Gastrocnemius medialis (tissue), 4 donors: ENCODE measurements at places on chromosomes 1 and 21. TPM values are rescaled to one million over a fixed set of nuclear protein-coding genes. Genes with fewer than 3 reads are reported as not detected.

HCRTR1 gene
- total RNA-seq: not detected

TMCC2 gene
- 4.8 TPM for total RNA-seq

HIPK1 gene
- total RNA-seq: 54.4 TPM

SLC35F3 gene
- total RNA-seq: not detected

DRAXIN gene
- not detected for total RNA-seq

LCE1B gene
- total RNA-seq: not detected

MAN1C1 gene
- 4.4 TPM for total RNA-seq

RASAL2 gene
- 13.4 TPM for total RNA-seq

PIGK gene
- total RNA-seq: 12.6 TPM

GBP6 gene
- total RNA-seq: not detected

L1TD1 gene
- not detected for total RNA-seq

BRINP3 gene
- not detected for total RNA-seq

FAAH gene
- total RNA-seq: 8.1 TPM

CYYR1 gene
- total RNA-seq: 15.5 TPM

TTC22 gene
- 0.24 TPM for total RNA-seq

SASS6 gene
- total RNA-seq: 1.1 TPM

- no peak for DNase-seq
- no peaks in the 10 kb centered on the region for H3K36me3 ChIP-seq
- H3K4me3 ChIP-seq: peak overlapping the region; percentile 16
- H3K27me3 ChIP-seq: no peaks in the 10 kb centered on the region
- no peaks in the 10 kb centered on the region for H3K4me1 ChIP-seq
- no peak overlapping the region for H3K27ac ChIP-seq
These were observed 14.0 kb downstream of the A3GALT2 start for GRCh38 chr1:33306653-33307493.

GRCh38 chr1:204265665-204266064 is 51.9 kb upstream of the GOLT1A start:
- no peak overlapping the region for H3K27ac ChIP-seq
- peaks cover 2% of the 10 kb centered on the region for H3K27me3 ChIP-seq
- no peak for DNase-seq
- H3K4me3 ChIP-seq: no peak overlapping the region

DNA sequence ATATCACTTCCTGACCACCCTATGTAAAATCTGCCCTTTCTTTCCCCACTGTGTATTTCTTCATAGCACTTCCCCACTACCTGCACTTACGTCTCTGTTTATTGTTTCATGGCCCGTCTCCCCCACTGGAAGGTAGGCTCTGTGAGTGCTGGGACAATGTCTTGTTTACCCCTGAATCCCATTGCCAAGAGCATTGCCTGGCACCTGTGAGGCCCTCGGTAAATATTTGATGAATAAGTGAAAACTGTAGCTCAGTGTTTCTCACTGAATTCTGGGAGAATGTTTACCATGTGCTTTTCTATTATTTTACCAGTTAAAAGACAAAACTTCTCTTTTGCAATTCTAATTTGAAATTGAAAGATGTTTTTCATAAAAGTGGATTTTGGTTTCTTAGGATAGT is 11.8 kb downstream of the NFASC start:
- H3K4me1 ChIP-seq: no peaks in the 10 kb centered on the region
- no peak overlapping the region for H3K27ac ChIP-seq
- no peak for DNase-seq
- no peaks in the 10 kb centered on the region for H3K27me3 ChIP-seq
- no peak overlapping the region for H3K4me3 ChIP-seq

DNA sequence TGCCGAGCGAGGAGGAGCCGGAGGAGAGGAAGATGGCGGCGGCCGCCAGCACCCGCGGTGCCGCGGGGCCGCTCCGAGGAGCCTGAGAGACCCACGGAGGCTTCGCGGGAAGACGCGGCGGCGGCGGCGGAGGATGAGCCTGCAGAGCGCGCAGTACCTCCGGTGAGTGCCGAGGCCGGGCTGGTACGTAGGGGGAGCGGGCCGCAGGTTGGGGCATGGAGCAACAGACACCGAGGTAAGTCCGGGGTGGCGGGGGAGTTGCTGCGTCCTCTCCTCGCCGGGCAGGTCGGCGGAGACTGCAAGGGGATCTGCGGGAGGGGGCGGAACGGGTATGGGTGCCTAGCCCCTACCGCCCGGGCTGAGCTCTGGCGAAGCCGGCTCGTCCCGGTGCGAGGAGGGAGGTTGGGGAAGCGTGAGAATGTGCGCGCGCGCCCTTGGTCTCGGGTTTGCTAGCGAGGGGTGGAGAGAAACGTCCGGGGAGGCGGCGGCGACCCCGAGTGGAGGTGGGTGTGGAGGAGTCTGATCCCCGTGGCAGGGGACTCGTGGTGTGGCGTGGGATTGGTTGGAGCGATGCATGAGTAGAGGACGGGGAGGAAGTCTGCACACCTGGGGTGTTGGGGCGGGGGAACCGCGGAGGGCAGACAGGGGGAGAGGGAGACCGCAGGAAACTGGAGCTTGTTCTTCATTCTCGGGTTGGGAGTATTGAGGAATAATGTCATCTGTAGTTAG is at the start of gene SMG7:
Gene SMG7 (plus strand): TSS at position 12 of the 729 bp plus-strand sequence. CDS start 122 bp downstream, at position 134.
- no peaks in the 10 kb centered on the region for H3K27me3 ChIP-seq
- peak; percentile 34 for DNase-seq
- no peaks in the 10 kb centered on the region for H3K36me3 ChIP-seq
- peak within 1 kb of the TSS; percentile 98 for H3K27ac ChIP-seq
- H3K4me1 ChIP-seq: peaks cover 42% of the 10 kb centered on the region

DNA sequence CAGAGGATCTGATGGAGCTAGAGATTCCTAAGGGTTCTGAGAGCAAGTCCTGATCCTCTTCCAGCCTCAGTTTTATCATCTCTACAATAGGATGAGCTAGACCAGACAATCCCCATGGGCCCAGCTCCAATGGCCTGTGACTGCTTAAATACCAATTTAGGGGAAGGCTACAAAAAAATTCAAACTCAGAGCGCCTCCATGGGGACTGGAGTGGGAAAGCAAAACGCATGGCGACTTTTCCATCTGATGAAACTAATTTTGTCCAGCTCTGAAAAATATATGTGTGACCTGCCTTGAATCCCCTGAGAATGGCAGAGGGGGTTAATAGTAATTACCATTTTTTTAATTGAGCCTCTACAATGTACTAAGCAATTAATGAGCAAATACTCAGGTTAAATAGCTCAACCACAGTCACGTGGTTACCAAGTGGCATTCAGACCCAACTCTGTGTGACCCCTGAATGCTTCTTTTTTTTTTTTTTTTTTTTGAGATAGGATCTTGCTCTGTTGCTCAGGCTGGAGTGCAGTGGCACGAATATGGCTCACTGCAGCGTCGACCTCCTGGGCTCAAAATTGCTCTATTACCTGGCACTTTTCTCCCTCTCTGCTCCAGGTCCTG is 8.4 kb downstream of the EXTL1 start:
- no peaks in the 10 kb centered on the region for H3K27me3 ChIP-seq
- no peak for DNase-seq
- H3K4me1 ChIP-seq: peaks cover 8% of the 10 kb centered on the region
- H3K36me3 ChIP-seq: no peaks in the 10 kb centered on the region
- no peak overlapping the region for H3K27ac ChIP-seq

DNA sequence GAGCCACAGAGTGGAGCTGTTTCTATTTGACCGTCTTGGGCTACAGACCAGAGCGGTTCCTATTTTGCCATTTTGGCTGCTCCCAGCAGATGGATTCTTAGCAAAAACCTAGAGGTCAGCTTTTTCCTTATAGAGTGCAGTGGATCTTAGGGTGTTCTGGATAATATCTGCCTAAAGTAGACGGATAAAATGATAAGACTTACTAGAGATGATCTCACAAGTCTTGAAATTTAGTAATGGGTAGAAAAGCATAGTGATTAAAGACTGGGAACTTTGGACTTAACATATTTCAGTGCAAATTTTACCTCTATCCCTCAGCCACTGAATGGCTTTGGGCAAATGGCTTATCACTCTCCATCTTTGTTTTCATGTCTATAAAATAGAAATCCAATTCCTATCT is 439.8 kb downstream of the ADGRL2 start:
- no peak overlapping the region for H3K4me3 ChIP-seq
- H3K4me1 ChIP-seq: no peaks in the 10 kb centered on the region
- no peak for DNase-seq
- no peaks in the 10 kb centered on the region for H3K36me3 ChIP-seq
- no peaks in the 10 kb centered on the region for H3K27me3 ChIP-seq

- H3K4me1 ChIP-seq: peaks cover 31% of the 10 kb centered on the region
- peak overlapping the region; percentile 28 for H3K4me3 ChIP-seq
- no peaks in the 10 kb centered on the region for H3K27me3 ChIP-seq
- no peak for DNase-seq
- no peaks in the 10 kb centered on the region for H3K36me3 ChIP-seq
These were observed 155.4 kb downstream of the EIF4G3 start for GRCh38 chr1:21021311-21021710.

DNA sequence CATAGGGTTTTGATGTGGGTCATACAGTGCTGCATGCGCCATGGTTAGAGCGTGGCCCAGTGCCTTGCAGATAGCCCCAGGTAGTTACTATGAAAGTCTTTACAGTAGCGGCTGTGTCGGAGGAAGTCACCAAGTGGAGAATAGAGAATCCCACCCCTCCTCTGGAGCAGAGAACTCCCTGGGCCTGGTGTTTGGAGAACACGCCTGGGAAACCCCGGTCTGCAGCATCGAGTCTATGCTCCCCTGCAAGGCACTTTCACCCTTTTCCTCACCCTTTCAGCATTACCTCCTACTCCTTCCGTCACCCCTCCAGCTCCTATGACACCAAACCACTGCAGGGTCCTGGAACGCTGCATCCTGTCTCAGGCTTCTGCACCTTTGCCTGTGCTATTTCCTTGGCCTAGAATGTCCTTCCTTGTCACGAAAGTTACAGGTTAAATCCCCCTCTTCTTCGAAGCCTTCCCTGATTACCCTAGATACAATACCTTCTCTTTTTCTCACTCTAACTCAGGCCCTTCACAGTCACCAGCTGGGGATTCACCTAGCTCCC is 2.7 kb upstream of the SLC1A7 start:
- no peaks in the 10 kb centered on the region for H3K36me3 ChIP-seq
- peaks cover 6% of the 10 kb centered on the region for H3K4me1 ChIP-seq
- no peak overlapping the region for H3K4me3 ChIP-seq
- DNase-seq: no peak
- no peaks in the 10 kb centered on the region for H3K27me3 ChIP-seq

- no peaks in the 10 kb centered on the region for H3K4me1 ChIP-seq
- no peaks in the 10 kb centered on the region for H3K27me3 ChIP-seq
- H3K36me3 ChIP-seq: no peaks in the 10 kb centered on the region
- no peak for DNase-seq
- no peak overlapping the region for H3K27ac ChIP-seq
- H3K4me3 ChIP-seq: no peak overlapping the region
These were observed 109.6 kb downstream of the KCNN3 start for GRCh38 chr1:154760469-154760933.

DNA sequence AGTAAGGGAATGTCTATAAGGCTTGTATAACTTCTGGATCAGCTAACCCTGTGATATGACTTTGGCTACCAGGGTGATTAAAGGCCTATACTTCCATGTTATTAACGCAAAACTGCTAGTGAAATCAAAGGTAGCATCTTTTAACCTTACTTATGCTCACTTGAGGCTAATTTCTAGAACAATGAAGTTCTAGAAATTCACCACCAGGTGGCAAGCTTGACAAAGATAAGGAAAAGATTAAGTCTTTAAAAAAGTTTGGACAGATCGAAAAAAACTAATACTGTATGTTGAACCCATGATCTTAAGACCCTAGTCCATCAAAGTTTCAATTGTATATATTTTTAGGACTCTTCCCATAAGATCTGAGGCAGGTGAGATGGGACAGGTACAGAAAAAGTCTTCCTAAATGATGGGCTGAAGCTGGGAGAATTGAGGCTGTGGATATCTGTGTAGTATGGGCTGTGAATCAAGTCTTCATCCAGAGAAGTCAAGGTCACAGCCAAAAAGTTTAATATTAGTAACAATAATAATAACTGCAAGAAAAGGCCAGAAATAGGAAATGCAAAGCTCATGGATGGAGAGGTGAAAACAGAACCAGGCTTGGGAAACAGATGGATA is 18.8 kb downstream of the KYAT3 start:
- DNase-seq: no peak
- no peaks in the 10 kb centered on the region for H3K4me1 ChIP-seq
- H3K27ac ChIP-seq: no peak overlapping the region
- H3K36me3 ChIP-seq: peaks cover 3% of the 10 kb centered on the region
- no peaks in the 10 kb centered on the region for H3K27me3 ChIP-seq
- H3K4me3 ChIP-seq: no peak overlapping the region

GRCh38 chr1:93159337-93159736 is 20.9 kb downstream of the TMED5 start:
- peaks cover 42% of the 10 kb centered on the region for H3K4me1 ChIP-seq
- H3K27ac ChIP-seq: no peak overlapping the region
- no peaks in the 10 kb centered on the region for H3K27me3 ChIP-seq
- no peak overlapping the region for H3K4me3 ChIP-seq

- H3K4me1 ChIP-seq: no peaks in the 10 kb centered on the region
- no peak overlapping the region for H3K4me3 ChIP-seq
- no peak for DNase-seq
- no peaks in the 10 kb centered on the region for H3K27me3 ChIP-seq
- H3K36me3 ChIP-seq: no peaks in the 10 kb centered on the region
These were observed 112.0 kb downstream of the SYF2 start for GRCh38 chr1:25120281-25120680.

GRCh38 chr1:31063631-31064030 is 1.9 kb downstream of the PUM1 start:
- H3K4me1 ChIP-seq: peaks cover 36% of the 10 kb centered on the region
- no peaks in the 10 kb centered on the region for H3K27me3 ChIP-seq
- peak overlapping the region; percentile 94 for H3K27ac ChIP-seq
- no peaks in the 10 kb centered on the region for H3K36me3 ChIP-seq
- H3K4me3 ChIP-seq: peak overlapping the region; percentile 79

- peaks cover 15% of the 10 kb centered on the region for H3K4me1 ChIP-seq
- no peaks in the 10 kb centered on the region for H3K36me3 ChIP-seq
- no peak overlapping the region for H3K4me3 ChIP-seq
- no peaks in the 10 kb centered on the region for H3K27me3 ChIP-seq
- no peak overlapping the region for H3K27ac ChIP-seq
These were observed 33.6 kb downstream of the NUAK2 start for GRCh38 chr1:205287767-205288559.

DNA sequence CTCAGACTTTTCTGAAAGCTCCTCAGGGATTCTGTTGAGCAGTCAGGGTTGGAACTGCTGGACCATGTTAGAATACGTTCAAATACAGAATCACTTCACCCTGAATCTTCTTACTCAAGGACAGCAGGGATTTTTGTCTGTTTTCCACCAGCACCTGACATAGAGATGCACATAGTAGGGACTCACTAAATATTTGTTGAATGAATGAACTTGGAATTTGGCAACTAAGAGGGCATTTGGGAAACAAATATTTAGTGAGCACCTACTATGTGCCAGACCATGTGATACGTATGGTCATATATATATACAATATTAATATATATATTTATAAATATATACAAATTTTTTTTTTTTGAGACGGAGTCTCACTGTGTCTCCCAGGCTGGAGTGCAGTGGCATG is 4.6 kb upstream of the FBXO42 start:
- H3K27ac ChIP-seq: no peak overlapping the region
- H3K27me3 ChIP-seq: no peaks in the 10 kb centered on the region
- H3K4me3 ChIP-seq: no peak overlapping the region
- H3K36me3 ChIP-seq: no peaks in the 10 kb centered on the region
- peaks cover 4% of the 10 kb centered on the region for H3K4me1 ChIP-seq
- no peak for DNase-seq

- H3K36me3 ChIP-seq: no peaks in the 10 kb centered on the region
- DNase-seq: no peak
- H3K4me3 ChIP-seq: no peak overlapping the region
- no peak overlapping the region for H3K27ac ChIP-seq
- H3K27me3 ChIP-seq: no peaks in the 10 kb centered on the region
- H3K4me1 ChIP-seq: no peaks in the 10 kb centered on the region
These were observed 108.0 kb downstream of the TNNI3K start for GRCh38 chr1:74343216-74343615.

- H3K27ac ChIP-seq: peak overlapping the region; percentile 85
- no peaks in the 10 kb centered on the region for H3K36me3 ChIP-seq
- peaks cover 74% of the 10 kb centered on the region for H3K4me1 ChIP-seq
- no peak overlapping the region for H3K4me3 ChIP-seq
- DNase-seq: peak; percentile 67
These were observed 141.7 kb downstream of the GALNT2 start for GRCh38 chr1:230208619-230209261.
